Thoracic aorta (tissue), 2 donors: ENCODE measurements at places on chromosomes 7 and 10.

DNA sequence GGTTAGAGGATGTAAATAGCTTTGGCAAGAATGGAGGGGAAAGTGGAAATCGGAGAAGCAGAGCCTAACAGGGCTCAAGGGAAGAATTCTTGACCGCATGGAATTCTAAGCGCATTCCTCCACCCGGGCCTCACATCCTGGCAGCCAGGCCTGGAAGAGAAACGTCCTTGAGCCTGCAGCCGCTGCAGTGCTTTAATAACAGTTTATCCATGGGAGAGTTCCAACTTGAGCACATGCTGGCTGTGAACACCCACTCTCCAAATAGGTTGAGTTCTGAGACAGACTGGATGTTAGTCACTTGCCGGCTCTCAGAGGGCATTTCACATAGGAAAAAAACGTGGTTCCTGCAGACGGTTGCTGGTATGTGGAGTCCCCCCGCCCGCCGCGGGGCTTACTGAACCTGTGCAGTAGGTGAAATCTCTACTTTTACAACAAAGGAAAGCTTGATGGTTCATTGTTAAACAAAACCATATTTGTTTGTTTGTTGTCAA is 61.4 kb upstream of the STEAP1B start:
- H3K4me1 ChIP-seq: peaks cover 40% of the 10 kb centered on the region
- no peak overlapping the region for H3K27ac ChIP-seq
- peak overlapping the region; percentile 38 for H3K4me3 ChIP-seq
- H3K27me3 ChIP-seq: no peaks in the 10 kb centered on the region
- DNase-seq: peak; percentile 57

DNA sequence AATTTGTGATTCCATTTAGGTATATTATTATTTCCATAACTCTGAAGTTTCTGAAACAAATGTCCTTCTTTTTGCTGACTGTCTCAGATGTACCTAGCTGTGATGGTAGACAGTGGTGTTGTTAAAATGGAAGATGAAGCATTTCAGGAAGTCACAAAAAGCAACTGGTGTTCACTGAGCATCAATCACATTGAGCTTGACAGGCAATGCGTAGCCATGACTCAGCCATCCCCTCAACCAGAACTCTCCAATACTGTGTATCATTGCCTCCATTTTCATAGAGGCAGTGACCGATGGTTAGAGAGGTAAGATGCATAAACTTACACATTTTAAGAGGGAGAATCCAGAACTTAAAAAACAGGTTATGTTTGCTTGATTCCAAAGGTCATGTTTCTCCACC is 434.0 kb downstream of the INHBA start:
- no peaks in the 10 kb centered on the region for H3K27me3 ChIP-seq
- H3K4me3 ChIP-seq: no peak overlapping the region
- DNase-seq: no peak
- H3K27ac ChIP-seq: no peak overlapping the region
- no peaks in the 10 kb centered on the region for H3K36me3 ChIP-seq

DNA sequence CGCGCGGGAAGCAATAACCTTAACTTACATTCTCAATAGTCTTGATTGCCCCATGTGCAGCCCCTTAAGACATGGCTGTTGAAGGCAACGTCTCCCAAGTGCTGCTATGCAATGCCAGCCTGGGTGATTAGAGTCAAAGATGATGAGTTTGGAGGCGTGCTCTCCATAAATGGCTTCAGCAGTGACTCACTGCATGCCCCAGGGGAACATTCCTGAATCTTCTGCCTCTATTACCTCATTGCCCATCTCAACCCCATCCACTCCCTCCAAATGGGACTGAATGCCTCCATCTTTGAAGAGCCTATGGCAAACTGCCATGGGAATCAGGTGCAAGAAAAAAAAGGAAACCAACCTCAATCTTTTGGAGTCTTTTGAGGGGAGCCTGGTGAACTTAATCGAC is 282.8 kb downstream of the SNX10 start:
- H3K27ac ChIP-seq: no peak overlapping the region
- DNase-seq: no peak
- no peaks in the 10 kb centered on the region for H3K4me1 ChIP-seq
- H3K4me3 ChIP-seq: no peak overlapping the region
- H3K27me3 ChIP-seq: no peaks in the 10 kb centered on the region
- no peaks in the 10 kb centered on the region for H3K36me3 ChIP-seq

GRCh38 chr10:46530249-46531186 is 25.9 kb downstream of the GPRIN2 start:
- H3K36me3 ChIP-seq: no peaks in the 10 kb centered on the region
- no peaks in the 10 kb centered on the region for H3K4me1 ChIP-seq
- H3K27me3 ChIP-seq: no peaks in the 10 kb centered on the region
- H3K27ac ChIP-seq: no peak overlapping the region
- H3K4me3 ChIP-seq: no peak overlapping the region

- no peaks in the 10 kb centered on the region for H3K27me3 ChIP-seq
- DNase-seq: no peak
- peak overlapping the region; percentile 70 for H3K27ac ChIP-seq
- H3K4me3 ChIP-seq: peak overlapping the region; percentile 97
- H3K4me1 ChIP-seq: peaks cover 31% of the 10 kb centered on the region
These were observed 588 bp upstream of the PAOX start for GRCh38 chr10:133378251-133379096.

- DNase-seq: no peak
- H3K4me3 ChIP-seq: no peak overlapping the region
- H3K27me3 ChIP-seq: no peaks in the 10 kb centered on the region
- H3K36me3 ChIP-seq: no peaks in the 10 kb centered on the region
- peaks cover 14% of the 10 kb centered on the region for H3K4me1 ChIP-seq
- no peak overlapping the region for H3K27ac ChIP-seq
These were observed 88.9 kb upstream of the KLF6 start for GRCh38 chr10:3873728-3874461.

DNA sequence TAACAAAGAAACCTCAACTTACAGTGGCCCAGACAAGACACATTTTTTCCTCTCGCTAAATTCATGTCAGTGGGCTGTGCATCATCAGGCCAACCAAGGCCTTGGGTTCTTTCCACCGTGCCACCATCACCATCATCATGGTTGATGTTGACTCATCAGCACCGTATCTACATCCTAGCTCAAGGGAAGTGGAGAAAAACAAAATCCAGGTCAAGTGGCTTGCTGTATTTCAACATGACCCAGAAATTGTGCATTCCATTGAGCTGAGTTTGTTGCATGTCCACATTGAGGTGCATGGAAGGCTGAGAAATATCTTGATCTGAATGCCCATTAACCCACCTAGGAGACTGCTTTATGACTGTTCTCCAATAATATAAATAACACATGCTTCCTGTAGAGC is 312.4 kb upstream of the CDC14C start:
- no peak overlapping the region for H3K27ac ChIP-seq
- H3K4me1 ChIP-seq: no peaks in the 10 kb centered on the region
- H3K36me3 ChIP-seq: no peaks in the 10 kb centered on the region
- DNase-seq: no peak

DNA sequence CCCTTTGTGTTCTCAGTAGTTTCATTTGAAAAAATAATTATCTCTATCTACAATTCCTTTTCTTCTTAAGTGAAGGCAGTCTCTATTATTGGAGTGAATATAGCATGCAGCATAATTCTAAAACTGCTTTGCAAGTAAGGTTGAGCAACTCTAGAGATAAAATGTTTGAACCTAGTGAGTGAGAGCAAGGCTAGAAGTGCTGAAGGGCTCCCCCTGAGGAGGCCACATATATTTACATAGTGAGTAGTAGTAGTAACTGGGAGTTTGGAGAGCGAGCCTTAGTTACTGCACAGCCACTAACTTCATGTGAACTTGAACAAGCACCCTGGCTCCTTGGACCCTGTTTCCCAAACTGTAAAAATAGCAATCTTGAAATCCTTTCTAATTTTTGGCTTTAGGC is 141.5 kb upstream of the DKK1 start:
- H3K4me3 ChIP-seq: no peak overlapping the region
- no peak overlapping the region for H3K27ac ChIP-seq
- DNase-seq: no peak
- peaks cover 5% of the 10 kb centered on the region for H3K4me1 ChIP-seq
- no peaks in the 10 kb centered on the region for H3K36me3 ChIP-seq

- no peak overlapping the region for H3K27ac ChIP-seq
These were observed 114.2 kb downstream of the RNF133 start for GRCh38 chr7:122584676-122585251.

GRCh38 chr10:44039599-44039998 is 345.3 kb downstream of the CXCL12 start:
- H3K4me3 ChIP-seq: no peak overlapping the region
- no peak overlapping the region for H3K27ac ChIP-seq
- H3K4me1 ChIP-seq: no peaks in the 10 kb centered on the region
- no peaks in the 10 kb centered on the region for H3K36me3 ChIP-seq
- no peaks in the 10 kb centered on the region for H3K27me3 ChIP-seq

DNA sequence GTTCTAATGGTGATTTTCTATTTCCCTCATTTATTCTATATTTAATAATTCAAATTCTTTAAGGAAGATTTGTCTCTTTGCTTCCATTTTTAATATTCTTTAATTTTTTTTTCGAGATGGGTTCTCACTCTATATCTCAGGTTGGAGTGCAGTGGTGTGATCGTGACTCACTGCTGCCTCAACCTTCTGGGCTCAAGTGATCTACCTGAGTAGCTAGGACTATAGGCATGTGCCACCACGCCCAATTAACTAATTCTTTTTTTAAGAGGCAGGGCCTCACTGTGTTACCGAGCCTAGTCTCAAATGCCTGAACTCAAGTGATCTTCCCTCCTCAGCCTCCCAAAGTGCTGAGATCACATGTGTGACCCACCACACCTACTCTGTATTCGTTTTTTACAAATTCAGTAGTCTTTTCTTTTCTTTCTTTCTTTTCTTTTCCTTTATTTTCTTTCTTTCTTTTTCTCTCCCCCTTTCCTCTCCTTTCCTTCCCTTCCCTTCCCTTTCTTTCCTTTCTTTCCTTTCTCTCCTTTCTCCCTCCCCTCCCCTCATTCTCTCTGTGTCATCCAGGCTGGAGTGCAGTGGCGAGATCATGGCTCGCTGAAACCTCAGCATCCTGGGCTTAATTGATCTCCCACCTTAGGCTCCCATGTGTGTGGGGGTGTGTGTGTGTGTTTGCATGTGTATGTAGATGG is 323.1 kb downstream of the ADK start:
- DNase-seq: no peak
- H3K4me3 ChIP-seq: no peak overlapping the region
- H3K36me3 ChIP-seq: peaks cover 2% of the 10 kb centered on the region
- H3K27me3 ChIP-seq: no peaks in the 10 kb centered on the region
